G401 (cell line): ENCODE measurements at places on chromosomes 2 and 18. TPM values are rescaled to one million over a fixed set of nuclear protein-coding genes. Genes with fewer than 3 reads are reported as not detected.

DNA sequence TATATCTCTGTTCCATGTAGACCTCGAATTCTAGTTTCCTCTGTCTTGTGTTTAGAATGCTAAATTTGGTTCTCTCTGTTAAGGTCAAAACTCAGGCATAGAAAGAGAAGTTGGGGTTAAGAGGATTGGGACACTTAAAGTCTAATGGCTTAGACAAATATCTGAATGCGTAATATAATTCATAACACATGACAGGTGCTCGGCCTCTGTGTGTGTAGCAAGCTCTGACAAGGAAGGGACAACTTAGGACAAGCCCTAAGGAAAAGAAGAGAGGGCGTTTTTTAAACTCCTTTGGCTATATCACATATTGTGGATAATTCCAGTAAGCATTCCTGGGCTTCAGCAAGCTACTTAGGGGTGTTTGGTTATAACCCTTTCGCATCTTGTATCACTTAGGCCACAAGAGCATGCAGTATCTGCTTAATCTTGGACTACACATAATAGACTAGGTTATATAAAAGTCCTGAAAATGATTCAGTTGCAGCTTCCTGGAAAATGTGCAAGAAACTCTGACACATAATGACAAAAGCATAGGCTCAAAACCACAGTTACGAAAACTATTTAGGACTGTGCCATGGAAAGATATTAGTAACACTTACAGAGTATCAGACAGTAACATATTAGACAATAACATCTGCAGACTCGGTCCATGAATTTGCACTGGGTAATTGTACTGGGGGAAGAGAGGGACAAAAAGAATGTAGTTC lies 16.1 kb upstream of the CREB1 start:
- no peak for DNase-seq

The RAB27B gene
- total RNA-seq, result not detected in 2 replicates

DNA sequence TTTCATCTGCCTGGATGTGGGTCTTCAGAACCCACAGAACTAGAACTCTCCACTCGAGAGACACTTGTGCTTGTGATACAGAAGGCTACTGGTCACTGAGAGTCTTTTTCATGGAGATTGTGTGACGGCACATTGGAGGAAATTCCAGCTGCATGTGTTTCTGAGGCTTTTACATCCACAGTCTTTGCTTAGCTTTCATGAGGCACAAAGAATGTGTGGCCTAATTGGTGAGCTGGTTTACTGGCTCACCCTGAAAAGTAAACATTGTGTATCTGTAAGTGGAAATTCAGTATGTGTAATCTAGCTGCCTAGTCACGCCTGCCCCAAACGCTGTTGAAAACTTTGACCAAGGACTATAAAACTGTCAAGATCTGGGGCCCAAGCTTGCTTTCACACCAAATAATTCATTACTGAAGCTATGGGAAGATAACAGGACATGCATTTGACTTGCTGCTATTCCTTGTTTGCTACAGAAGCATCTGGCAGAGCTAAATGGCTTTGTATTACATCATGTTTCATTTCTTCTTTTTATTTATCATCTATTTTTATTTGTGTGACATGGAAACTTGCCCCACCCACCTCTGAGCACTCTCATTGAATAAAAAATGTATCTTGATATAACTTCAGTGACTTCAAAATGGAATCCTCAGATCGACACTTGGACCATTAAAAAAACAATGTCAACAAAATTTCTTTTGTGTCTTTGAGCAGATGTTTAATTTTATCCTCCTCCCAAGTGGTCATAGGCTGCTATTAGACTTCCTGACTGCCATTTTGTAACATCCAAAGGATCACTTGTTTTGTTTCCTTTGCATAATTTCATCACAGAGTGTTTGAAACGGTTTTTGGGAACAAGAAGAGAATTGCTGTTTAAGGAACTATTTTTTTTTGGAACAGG lies 80.2 kb downstream of the EFEMP1 start:
- DNase-seq, result no peak

The MAP2 gene
- total RNA-seq, result not detected in 2 replicates

DNA sequence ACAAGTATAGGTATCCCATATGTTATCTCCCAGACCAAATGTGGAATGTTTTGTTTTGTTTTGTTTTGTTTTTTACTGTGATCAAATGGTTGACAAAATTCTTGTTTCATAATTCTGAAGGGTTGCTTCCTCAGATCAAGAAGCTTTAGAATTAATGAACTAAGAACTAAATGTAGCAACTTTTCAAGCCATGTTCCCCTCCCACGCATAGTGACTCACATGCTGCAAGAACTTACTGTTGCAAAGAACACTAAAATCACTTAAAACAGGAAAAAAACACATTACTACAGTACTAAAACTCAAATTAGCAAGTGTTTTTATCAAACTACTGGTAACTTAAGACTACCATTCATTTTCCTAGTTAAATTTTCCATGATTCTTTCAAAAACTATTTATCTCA lies 30.6 kb downstream of the HNRNPLL start:
- no peak for DNase-seq

GRCh38 chr2:48448274-48449061 lies 81.5 kb upstream of the STON1 start:
- DNase-seq, result peak; percentile 29

DNA sequence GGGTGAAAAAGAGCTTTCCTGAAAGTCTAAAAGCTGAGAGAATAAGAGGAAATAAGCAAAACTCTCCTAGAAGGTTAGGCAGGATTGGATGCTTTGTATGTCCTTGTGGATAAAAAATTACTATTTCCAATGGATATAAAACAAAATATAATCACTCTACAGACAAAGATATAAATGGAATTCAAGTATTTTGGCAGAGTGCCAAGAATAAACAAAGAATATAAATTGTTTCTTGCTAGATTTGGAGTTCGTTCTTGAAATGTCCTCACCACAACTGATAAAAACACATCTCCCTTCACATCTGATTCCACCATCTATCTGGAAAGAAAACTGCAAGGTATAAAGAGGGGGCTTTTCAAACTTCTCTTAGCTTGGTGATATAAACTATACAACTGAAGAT lies 13.3 kb downstream of the SULT1C3 start:
- DNase-seq, result no peak

The CD207 gene
- 0.10 and 0.37 TPM in 2 replicates for total RNA-seq

- no peak for DNase-seq
Observed at GRCh38 chr2:219514196-219514761, at the start of gene ASIC4. ASIC4 (plus strand) TSS chr2:219514482; CDS start chr2:219514725, 243 bp downstream.

DNA sequence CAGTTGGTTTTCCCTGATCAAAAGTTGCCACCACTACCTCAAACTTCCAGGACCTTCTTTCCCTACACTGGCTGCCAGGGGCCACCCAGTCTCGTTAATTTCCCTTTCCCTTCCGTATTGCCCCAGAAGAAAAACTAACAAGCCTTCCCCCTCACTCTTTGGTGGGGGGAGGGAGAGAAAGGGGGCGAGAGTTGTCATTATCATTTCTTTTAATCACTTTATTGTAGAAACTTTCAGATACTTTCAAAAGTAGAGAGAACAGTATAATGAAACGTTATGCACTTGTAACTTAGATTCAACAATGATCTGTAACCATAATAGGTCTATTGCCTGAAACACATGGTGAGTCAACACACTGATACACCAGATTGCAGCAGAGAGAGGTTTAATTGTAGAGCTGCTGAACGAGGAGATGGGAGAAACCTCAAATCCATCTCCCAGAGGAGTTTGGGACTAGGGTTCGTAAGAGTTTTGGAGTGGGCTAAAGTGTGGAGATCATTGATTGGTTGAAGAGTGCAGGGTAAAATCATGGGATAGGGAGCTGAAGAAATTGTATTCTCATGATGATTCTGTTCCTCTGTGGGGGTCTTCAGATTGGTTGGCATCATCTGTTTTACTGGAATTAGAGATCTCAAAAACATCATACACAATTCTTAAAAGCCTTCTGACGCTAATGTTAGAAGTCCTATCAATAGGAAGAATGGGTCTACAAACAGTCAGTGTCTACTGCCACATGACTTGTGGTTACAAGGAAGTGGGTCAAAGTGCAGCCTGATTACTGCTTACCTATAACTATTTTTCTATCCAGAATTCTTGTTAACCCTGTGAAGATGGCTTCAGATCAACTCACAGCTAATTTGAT lies 2.6 kb upstream of the RNF149 start:
- no peak for DNase-seq

DNA sequence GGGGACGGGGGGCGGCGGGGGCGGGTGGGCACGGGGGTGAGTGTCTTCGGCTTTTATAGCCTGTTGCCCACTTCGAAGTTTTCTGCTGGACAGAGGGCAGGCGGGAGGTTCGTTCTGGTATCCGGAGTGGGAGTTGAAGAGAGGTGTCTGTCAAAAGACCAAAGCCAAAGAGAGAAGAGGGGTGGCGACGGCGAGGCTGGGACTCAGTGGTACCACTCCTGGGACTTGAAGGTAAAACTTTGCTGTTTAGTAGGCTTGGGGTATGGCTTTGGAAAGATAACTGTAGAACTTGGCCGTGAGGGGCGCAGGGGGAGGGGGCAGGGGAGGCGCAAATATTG lies 215.8 kb upstream of the DTNA start:
- DNase-seq, result peak; percentile 50

GRCh38 chr2:70994009-70994698 lies 519 bp downstream of the TEX261 start:
- no peak for DNase-seq

The OTX1 gene
- total RNA-seq, result 0.68 and 0.81 TPM in 2 replicates

The LOXL3 gene
- 11.4 and 14.4 TPM in 2 replicates for total RNA-seq

GRCh38 chr2:46846536-46846935 lies 69.1 kb downstream of the MCFD2 start:
- no peak for DNase-seq

The LOXHD1 gene
- not detected in 2 replicates for total RNA-seq

GRCh38 chr18:41323044-41323443 lies 632.0 kb upstream of the PIK3C3 start:
- no peak for DNase-seq

GRCh38 chr2:2765839-2766495 lies 434.9 kb upstream of the MYT1L start:
- no peak for DNase-seq

DNA sequence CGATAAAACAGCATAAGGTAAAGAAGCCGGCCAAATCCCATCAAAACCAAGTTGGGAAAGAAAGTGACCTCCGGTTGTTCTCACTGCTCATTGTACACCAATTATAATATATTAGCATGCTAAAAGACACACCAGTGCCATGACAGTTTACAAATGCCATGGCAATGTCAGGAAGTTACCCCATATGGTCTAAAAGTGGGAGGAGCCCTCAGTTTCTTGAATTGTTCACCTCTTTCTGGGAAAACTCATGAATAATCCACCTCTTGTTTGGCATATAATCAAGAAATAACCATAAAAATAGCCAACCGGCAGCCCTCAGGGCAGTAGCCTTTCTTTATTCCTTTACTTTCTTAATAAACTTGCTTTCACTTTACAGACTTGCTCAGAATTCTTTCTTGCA lies 544.9 kb upstream of the SETBP1 start:
- no peak for DNase-seq

GRCh38 chr18:59149416-59149815 lies 9.7 kb downstream of the SEC11C start:
- no peak for DNase-seq

The ST8SIA5 gene
- total RNA-seq, result not detected in 2 replicates

DNA sequence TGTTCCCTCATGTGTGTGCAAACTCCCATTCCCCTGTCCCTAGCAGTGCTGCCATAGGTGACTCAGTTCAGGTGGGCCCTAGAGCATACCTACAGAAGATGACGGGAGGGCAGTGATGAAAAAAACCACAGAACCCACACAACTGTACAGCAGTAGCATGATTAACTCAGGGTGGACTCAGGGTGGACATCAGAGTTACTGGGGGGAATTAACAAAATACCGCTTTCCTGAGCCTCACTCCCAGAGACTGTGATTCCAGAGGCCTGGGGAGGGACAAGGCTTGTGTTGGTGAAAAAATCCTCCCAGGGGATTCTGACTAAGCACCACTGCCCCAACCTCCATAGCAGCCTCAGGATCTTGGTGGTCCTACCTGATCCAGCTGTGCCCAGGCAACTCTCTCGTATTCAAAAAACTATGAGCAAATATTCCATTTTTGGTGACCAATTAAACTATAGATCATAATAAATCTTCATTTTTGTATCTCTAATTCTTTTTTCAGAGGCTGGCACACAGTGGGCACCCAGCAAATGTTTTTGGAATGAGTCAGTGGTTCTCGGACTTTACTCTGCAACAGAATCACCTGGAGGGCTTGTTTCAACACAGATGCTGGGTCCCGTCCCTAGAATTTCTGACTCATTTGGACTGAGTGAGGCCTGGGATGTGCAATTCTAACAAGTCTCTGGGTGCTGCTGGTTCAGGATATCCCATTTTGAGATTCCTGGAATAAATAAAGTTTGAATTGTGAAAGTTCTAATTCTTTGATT lies 84.1 kb upstream of the NABP1 start:
- DNase-seq, result no peak

DNA sequence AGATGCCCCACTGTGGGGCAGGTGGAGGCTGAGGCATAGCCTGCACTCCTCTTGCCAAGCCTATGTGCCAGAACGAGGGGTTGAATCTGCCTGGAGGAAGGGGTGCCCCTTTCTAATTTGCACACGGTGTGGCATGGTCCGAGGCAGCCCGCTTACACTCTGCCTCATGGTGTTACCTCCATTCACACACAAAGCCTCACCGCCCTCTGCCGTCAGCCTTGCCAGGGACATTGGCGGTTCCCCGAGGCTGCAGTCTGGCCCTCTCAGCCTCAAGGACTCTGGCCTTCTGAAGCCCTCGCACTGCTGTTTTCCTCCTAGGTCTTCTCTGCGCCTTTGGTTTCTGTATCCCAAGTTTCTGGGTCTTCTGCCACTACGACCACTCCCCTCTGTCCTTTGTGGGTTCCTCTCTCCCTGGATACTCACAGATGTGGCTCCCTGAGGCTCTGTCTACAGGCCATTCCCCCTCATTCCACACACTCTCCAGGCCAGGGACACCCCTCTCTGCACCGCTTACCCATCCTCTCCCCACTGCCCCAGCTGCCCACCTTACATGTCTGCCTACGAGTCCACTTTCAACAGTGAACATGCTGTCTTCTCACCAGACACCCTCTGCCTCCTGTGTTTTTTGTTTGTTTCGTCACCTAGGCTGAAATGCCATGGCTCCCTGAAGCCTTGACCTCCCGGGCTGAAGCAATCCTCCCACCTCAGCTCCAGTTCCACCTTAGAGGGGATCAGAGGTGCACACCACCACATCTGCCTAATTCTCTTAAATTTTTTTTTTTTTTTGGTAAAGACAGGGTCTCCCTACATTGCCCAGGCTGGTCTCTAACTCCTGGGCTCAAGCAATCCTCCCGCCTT lies 7.9 kb upstream of the ASPRV1 start:
- DNase-seq, result no peak

The CTAGE1 gene
- 0.03 TPM in 1 of 2 replicates, not detected in the other for total RNA-seq

DNA sequence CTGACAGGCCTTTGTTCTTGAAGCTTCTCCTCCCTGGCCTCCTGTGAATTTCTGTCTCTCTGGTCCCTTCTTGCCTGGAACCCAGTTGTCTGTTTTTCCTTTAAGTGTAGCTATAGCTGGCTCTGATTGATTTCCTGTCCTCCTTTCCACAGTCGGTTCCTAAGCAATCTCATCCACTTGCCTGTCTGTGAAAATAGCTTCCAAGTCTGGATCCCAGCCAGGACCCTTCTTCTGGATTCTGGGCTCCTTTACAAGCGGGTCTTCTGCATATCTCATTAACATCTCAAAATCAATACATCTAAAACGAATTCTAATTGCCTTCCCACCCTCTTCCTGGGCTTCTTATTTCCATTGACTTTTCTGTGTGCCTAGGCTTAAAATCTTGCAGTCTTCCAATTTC lies 124.9 kb downstream of the DAW1 start:
- DNase-seq, result no peak

The GPR45 gene
- not detected in 2 replicates for total RNA-seq

The CRYGC gene
- 7.2 and 9.0 TPM in 2 replicates for total RNA-seq

The SKOR2 gene
- total RNA-seq, result not detected in 2 replicates
